ENCODE measurements at places on chromosomes 2 and 18.

DNA sequence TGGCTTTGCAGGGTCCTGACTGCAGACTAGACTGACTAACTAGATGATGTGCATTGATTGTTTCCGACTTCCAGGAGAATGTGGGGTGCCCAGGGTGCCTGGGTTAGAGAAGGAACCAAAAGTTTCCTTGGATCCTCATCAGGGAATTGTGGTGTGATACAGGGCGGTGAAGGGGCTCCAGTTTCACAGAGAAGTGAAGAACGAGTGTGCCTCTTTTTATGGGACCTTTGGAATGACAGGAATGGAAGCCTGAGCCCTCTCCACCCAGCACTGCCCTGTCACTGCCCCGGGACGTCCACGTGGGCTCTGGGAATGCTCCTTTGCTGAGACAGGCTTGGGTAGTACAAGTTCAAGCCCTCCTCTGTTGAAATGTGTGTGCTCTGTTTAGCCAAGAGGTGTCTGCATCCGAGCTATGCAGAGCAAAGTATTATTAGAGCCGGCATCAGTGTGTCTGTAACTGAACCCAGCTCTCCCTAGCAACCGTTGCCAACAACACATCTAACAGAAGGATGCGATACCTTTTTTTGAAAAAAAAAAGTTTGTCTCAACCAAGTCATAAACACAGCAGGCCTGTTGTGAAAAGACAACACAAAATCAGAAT is 183.6 kb downstream of the SMAD7 start:
- no peaks in the 10 kb centered on the region for H3K4me1 ChIP-seq
- DNase-seq, result no peak
- no peaks in the 10 kb centered on the region for H3K36me3 ChIP-seq
- no peak overlapping the region for H3K27ac ChIP-seq
- H3K27me3 ChIP-seq, result no peaks in the 10 kb centered on the region

- DNase-seq, result no peak
- no peaks in the 10 kb centered on the region for H3K27me3 ChIP-seq
- H3K4me3 ChIP-seq, result no peak overlapping the region
- H3K4me1 ChIP-seq, result no peaks in the 10 kb centered on the region
- H3K36me3 ChIP-seq, result no peaks in the 10 kb centered on the region
- H3K27ac ChIP-seq, result no peak overlapping the region
These were observed 70.9 kb downstream of the PIEZO2 start for GRCh38 chr18:11078491-11078890.

DNA sequence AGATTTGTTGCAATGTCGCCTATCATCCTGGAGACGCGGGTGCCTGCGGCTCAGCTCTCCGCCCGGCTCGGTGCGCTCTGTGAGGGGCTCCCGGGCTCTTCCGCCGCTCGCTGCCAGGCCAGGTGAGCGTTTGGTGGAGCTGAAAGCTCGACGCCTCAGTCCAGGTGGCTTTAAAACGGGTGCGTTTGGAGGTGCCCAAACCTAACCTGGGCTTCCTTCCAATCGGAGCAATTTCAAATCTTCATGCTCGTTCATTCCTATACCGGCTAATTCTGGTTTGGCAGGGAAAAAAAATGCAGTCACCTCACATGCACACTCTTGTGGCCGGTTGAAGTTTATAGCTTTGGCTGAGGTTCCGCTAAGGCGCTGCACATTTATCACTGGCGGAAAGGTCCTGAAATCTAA is at the start of gene SLC16A14:
SLC16A14 (minus strand) TSS at position 274 of the 405 bp plus-strand sequence. CDS start 9,572 bp downstream, outside the sequence.
- peaks cover 12% of the 10 kb centered on the region for H3K27me3 ChIP-seq
- H3K4me1 ChIP-seq, result peaks cover 11% of the 10 kb centered on the region
- DNase-seq, result peak; percentile 55
- no peaks in the 10 kb centered on the region for H3K36me3 ChIP-seq

GRCh38 chr2:106038601-106039375 is 155.3 kb downstream of the UXS1 start:
- no peak overlapping the region for H3K27ac ChIP-seq
- no peaks in the 10 kb centered on the region for H3K36me3 ChIP-seq
- no peaks in the 10 kb centered on the region for H3K27me3 ChIP-seq
- H3K4me3 ChIP-seq, result no peak overlapping the region

GRCh38 chr2:25832897-25833296 is 45.4 kb downstream of the ASXL2 start:
- H3K27ac ChIP-seq, result peak overlapping the region; percentile 90
- peaks cover 61% of the 10 kb centered on the region for H3K4me1 ChIP-seq
- H3K36me3 ChIP-seq, result peaks cover 34% of the 10 kb centered on the region
- no peaks in the 10 kb centered on the region for H3K27me3 ChIP-seq
- no peak for DNase-seq

GRCh38 chr18:36821681-36822080 is 7.1 kb downstream of the TPGS2 start:
- H3K36me3 ChIP-seq, result peaks cover 19% of the 10 kb centered on the region
- H3K4me3 ChIP-seq, result no peak overlapping the region
- no peaks in the 10 kb centered on the region for H3K27me3 ChIP-seq
- DNase-seq, result no peak

DNA sequence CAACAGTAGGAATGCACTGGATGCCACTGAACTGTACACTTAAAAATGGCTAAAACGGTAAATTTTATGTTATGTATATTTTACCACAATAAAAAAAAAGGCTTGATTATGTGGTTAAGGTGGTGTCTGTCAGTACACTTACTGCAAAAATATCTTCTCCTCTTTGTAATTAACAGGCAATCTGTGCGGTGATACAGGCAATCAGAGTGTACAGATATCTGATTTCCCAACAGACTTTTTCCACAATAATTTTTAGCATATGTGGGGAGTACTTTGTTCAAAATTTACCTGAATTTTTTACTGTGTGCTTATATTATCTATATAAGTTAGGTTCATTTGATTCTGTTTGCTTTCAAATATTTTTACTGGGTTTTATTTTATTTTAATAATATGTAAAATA is 175.0 kb upstream of the PGAP1 start:
- no peak overlapping the region for H3K4me3 ChIP-seq
- no peaks in the 10 kb centered on the region for H3K27me3 ChIP-seq
- no peak for DNase-seq
- peaks cover 5% of the 10 kb centered on the region for H3K4me1 ChIP-seq

- H3K4me3 ChIP-seq, result no peak overlapping the region
- H3K27ac ChIP-seq, result no peak overlapping the region
- no peaks in the 10 kb centered on the region for H3K4me1 ChIP-seq
These were observed 181.0 kb upstream of the CDH2 start for GRCh38 chr18:28357766-28358401.

GRCh38 chr18:49183921-49184320 is 233.2 kb upstream of the SMAD7 start:
- peaks cover 4% of the 10 kb centered on the region for H3K36me3 ChIP-seq
- no peak overlapping the region for H3K4me3 ChIP-seq
- DNase-seq, result no peak
- no peak overlapping the region for H3K27ac ChIP-seq

- H3K36me3 ChIP-seq, result no peaks in the 10 kb centered on the region
- no peaks in the 10 kb centered on the region for H3K4me1 ChIP-seq
- H3K27me3 ChIP-seq, result peaks cover 3% of the 10 kb centered on the region
- no peak overlapping the region for H3K4me3 ChIP-seq
- H3K27ac ChIP-seq, result no peak overlapping the region
These were observed 34.3 kb upstream of the RMP24 start for GRCh38 chr18:35938158-35938557.

DNA sequence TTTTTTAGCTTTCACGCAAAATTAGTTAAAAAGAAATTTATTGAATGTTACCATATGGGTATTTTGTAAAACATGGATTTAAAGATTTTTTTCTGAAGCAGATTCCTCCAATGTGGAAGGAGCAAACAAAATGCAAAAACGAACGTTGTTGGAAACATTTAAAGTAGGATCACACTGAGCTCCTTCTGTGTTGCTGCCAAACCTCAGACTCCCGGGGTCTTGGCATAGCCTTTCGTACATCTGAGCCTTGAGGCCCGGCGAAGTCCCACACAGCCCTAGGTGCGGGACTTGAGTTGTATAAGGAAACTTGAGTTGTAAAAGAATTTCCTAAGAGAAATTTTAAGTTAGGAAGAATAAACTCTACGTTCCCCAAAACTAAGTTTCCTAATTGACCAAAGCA is 52.0 kb upstream of the CD226 start:
- no peaks in the 10 kb centered on the region for H3K27me3 ChIP-seq
- no peak for DNase-seq
- H3K36me3 ChIP-seq, result peaks cover 40% of the 10 kb centered on the region
- no peak overlapping the region for H3K4me3 ChIP-seq

GRCh38 chr2:10486091-10486490 is 38.0 kb upstream of the ODC1 start:
- DNase-seq, result no peak
- H3K36me3 ChIP-seq, result no peaks in the 10 kb centered on the region
- H3K4me1 ChIP-seq, result peaks cover 5% of the 10 kb centered on the region
- H3K27ac ChIP-seq, result no peak overlapping the region
